Stimulated activated CD8-positive, alpha-beta memory T cell treated with anti-CD3 and anti-CD28 coated beads, Interleukin-4, amount 100 ng/mL, for 1 hour (primary cell): ENCODE measurements at places on chromosomes 12 and 14.

DNA sequence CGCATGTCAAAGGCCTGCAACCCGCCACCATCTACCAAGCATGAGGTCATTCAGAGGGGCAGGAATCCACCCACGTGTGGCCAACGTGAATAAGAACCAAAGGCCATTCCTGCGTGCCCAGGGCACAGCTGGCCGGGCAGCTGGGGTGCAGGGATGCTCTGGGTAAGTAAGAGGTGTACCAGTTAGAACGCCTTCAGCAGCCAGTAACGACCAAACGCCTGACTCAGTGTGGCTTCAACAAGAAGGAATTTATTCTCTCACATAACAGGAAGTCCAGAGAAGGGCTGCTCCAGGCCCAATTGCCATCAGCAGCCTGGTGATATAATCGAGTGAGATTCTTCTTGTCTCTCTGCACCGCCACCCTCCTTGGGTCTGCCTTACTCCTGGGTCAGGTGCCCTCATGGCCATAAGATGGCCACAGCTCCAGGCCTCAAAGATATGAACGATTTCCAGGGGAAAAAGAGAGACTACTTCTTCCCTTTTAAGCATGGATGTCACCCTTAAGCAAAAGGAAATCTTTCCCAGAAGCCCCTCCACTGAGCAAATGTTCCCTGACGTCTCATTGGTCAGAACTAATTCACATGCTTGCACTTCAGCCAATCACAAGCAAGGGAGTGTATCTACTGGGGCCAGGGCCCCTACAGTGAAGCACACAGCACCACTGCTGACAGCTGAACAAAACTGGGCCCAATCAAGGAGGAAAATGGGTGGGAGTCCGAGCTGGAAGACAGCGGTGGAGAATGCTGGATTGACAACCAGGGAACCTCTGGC lies 7.3 kb downstream of the TTC7B start:
- DNase-seq, result no peak

DNA sequence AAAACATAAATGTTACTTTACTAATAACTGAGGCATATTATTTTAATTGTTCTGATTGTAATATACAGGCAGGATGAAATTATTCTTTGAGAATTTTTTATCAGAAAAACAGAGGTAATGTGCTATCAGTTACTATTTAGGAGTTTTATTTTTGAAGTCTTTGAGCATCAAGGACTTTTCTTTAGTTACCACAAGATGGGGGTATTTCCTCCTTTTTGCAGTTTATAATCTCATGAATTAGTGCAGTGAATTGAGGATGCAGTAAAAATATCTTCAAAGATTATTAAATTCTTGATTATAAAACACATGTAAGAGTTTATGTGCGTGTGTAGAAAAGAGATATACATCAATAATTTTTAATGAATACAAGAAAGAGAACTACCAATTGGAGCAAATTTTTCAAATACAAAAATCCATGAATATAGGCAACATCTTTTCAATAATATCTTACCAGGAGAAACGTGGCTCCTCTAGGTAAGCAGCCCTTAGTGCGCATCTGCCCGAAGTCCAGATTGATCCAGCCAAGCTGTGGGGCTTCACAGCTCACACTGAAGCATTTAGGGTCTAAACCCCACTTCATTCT lies 71.6 kb downstream of the ERGIC2 start:
- DNase-seq, result no peak

- no peak for DNase-seq
These were observed 38.3 kb upstream of the PNMA1 start for GRCh38 chr14:73752297-73752992.

DNA sequence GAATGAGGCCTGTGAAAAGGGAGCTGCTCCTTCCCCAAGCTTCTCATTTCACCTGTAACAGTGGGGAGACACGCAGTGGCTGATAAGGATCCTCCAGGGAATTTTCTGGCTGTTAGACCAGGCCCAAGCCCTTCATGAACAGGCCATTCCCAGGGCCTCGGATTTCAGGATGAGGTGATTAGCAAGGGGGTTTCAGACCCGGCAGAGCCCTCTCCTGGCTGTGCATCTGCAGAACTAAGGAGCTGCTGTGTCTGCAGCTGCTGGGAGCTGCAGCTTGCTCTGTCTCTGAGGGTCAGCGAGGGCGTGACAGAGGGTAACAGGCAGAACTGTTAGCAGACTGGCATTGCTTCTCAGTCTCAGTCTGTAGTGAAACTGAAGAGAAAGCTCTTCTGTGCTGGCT lies 110.4 kb downstream of the KCNA5 start:
- no peak for DNase-seq

DNA sequence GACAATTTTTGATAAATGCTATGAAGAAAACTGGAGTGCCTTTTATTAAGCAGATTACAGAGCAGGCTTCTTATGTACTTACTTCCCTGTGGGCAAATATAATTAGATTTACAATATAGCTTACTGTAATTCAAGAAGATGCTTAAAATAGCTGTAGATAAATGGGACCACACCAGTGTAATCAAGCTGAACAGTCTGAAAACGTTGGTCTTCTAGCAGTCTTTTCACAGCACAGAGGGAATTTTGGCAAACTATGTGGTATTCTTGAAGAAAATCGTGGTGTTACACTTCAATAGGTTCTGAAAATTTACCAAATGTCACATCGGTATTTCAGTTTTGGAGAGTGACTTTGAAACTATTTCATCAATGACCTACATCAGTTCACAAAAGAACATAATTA lies 47.7 kb downstream of the SLC16A7 start:
- no peak for DNase-seq

DNA sequence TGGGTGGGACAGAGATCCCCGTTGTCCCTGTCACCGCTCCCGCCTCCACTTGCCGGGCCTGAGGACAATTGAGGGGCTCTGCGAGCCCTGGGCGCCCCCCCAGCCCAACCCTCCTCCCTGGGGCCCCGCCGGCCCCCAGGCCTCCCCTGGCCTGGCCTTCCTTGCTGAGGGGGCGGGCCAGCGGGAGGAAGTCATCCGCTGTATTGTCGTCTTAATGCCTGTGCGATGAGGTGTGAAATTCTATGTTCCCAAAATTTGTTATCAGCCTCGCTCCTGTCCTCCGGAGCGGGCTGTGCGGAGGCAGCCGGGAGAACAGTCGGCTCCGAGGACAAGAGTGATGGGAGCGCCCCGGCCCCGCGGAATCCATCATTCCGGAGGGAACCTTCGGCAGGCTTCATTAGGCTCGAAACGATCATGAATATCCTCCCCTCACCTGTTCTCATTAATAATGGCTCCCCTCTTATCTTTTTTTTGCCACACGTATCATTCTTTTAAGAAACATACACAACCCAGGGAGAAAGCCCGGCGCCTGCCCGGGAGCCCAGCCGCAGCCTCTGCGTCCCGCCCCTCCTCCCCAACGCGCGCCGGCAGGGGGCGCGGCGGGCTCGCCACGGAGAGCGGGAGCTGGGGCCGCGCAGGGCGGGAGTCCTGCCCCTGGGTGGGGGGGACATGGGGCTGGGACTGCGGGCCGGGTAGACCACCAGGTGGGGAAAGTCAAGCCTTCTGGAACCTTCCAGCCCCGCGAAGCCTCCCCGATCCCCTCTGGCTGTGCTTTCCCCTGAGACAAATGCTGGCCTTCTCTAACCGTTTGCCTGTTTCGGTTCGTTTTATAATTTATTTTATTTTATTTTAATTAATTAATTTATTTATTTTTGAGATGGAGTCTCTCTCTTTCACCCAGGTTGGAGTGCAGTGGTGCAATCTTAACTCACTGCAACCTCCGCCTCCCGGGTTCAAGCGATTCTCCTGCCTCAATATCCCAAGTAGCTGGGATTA lies 17.1 kb upstream of the DLK1 start:
- DNase-seq, result no peak

DNA sequence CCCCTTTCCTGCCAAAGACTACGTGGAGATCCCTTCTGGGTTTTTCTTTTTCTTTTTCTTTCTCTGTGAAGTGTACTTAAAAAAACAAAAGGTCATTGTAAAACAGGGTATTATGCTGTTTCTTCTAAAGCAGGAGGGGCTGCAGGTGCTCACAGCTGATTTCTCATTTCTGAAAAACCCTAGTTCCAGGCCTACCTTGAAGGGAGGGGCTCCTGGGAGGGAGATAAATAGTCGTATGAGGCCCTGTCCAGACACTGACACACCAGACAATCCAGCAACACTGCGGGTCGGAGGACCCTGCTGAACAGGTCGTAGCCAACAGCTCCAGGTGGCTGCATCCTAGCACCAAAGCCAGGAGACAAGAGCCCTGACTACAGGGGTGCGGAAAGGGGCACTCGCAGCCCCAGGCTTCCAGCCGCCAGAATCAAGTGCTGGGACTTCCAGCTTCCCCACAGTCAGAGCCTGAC lies 41.1 kb downstream of the PSMA6 start:
- DNase-seq, result no peak

GRCh38 chr14:105878554-105878953 lies 352.2 kb downstream of the TMEM121 start:
- DNase-seq, result no peak

GRCh38 chr12:80282761-80283160 lies 161.3 kb upstream of the PTPRQ start:
- DNase-seq, result no peak

GRCh38 chr12:84691266-84691665 lies 221.3 kb downstream of the SLC6A15 start:
- DNase-seq, result no peak

DNA sequence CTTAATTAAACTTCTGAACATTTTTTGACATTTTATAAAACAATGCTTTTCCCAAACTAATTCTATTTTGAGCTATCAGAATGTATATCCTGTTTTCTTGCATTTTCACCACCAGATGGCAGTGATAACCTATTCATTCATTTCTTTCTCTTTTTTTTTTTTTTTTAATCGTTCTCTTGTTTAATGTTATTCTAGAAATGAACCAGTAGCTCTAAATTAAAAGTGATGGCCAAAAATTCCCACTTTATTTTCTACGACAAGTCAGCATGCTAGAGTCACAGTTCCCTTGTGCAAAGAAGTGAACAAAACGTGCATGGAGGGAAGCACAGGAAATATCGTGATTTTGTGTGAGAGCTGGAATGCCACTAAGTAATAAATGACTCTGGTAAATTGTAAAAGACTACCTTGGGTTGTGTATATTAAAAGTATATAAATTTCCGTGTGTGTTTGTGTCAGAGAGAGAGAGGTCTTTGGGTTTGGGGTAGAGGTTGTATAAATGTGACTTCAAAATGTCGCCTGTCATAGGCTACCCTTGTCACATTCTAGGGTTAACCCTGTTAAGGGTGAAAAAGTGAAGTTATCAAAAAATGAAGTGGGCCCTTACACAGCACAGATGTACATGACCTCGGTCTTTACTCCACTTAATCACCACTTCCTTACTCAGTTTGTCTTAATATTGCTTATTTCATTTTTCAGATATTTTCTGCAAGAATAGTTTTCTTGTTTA lies 40.4 kb upstream of the LDHB start:
- no peak for DNase-seq

DNA sequence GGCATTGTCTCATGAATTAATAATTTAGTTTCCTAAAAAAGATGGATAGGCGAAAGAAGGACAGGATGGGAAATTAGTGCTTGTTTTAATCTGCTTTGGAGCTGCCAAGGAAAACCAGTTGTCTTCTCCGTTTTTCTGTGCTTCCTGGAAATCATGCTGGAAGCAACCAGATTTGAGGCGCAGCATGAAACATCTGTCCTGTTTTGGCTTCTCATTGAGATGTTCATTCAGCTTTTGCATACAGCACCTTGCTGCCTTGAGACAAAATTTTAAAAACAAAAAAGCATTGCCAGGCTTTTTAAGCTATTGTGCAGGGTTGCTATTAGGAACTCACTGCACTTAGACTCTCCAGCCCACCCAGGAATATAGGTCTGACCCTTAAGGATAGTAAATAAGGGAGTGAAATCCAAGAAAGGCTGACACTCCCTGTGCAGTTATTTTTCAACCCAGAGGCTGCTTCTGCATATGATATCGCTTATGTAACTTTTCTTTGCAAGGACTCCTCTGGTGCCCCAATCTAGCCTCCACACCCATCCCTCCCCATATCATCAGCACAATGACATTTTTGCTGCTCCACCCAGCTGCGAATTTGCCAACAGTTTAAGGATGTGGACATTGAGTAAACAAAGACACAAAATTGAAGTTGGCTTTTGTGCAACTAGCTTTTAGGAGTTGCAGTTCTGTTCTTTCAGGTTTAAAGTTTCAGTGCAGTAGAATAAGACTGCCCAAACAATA lies 46.9 kb upstream of the MDM1 start:
- DNase-seq, result no peak

- no peak for DNase-seq
These were observed 163.0 kb downstream of the OTOGL start for GRCh38 chr12:80262346-80262745.

DNA sequence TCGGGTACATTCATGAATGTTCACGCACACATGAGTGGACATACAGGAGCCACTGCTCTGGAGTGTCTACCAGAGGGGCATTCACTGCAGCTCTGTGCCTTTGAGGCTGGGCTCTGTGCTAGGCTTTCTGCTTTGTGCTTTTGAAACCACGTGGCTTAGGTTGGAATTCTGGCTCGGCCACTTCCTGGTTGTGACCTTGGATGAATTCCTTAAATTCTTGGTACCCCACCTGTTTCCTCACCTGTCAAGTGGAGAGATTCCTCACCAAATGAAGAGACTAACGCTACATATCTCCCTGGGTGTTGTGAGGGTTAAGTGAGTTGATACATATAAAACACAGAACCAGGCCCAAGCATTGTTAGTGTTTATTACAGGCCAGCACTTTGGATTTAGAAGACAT lies 842.8 kb downstream of the VRK1 start:
- no peak for DNase-seq

GRCh38 chr12:115222220-115222619 lies 538.2 kb upstream of the TBX3 start:
- no peak for DNase-seq

DNA sequence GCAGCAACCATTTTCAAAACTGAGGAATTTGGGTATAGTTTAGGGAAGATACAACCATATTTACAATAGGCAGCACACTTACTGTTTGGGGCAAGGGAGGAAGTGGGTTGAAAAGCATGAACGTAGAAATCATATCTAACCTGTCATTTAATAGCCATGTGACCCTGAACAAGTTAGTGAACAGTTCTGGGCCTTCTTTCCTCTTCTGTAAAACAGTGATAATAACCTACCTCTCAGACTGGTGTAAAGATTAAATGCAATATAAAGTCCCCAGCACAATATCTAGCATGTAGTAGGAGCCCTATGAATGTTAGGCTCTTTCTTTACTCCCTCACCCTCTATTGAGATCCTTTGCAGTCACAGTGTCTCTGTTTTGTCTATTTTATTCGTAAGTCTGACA lies 33.5 kb downstream of the A2ML1 start:
- no peak for DNase-seq

GRCh38 chr14:24978862-24979724 lies 70.9 kb downstream of the STXBP6 start:
- DNase-seq, result no peak

- DNase-seq, result no peak
These were observed 9.9 kb downstream of the ISCU start for GRCh38 chr12:108572166-108572790.

- no peak for DNase-seq
These were observed 341.4 kb downstream of the BMP4 start for GRCh38 chr14:53615252-53615651.

DNA sequence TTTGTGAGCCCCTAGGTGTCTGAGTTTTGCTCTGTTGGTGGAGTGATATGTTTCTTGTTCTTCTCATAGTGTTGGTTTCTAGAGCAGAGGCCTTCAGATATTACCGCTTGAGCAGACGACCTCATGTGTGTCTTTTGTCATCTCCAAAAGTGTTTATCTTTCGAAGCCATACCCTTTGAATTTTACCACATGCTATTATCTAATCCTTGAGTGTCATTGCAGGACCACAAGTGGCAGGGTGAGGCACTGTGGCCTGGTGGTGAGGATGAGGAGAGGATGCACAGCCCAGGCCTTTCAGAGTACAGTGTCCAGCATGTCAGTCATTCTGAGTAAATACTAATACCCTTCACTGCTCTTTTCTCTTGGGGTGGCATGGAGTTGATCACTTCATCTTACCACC lies 57.2 kb upstream of the CISTR start:
- DNase-seq, result no peak
